ENCODE measurements at places on chromosomes 11 and 22.

DNA sequence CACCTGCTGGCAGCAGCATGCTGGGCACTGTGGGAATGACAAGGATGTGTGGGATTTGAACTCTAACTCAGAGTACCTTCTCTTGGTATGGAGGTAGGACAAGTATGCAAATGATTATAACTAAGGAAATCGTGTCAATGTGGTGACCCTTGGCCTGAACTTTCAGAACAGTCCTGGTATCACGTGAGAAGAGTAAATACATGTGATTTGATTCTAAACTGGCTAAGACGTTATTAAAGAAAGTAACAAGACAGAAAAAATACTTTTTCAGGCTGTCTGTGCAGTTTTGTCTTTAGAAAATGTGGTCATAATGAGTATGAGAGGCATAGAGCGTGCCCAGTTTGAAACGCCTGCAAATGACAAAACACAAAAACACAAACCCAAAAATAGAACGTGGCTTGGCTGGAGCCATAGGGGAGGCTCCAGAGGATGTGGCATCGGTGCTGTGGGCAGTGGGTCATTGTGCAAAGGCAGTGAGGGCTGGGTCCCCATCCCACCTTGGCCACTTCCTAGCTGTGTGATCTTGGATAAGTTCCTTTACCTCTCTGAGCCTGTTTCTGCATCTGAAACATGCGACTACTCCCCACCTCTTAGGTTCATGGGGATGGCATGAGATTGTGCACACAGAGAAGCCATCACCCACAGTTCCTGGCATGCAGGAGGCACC is 18.4 kb upstream of the IL2RB start:
- DNase-seq: no peak

- DNase-seq: no peak
Measured at GRCh38 chr11:48167380-48167779, 49.2 kb upstream of the OR4B1 start.

GRCh38 chr22:49312601-49313000 is 515.1 kb downstream of the BRD1 start:
- DNase-seq: no peak

- no peak for DNase-seq
Measured at GRCh38 chr11:76391811-76392475, 10.8 kb downstream of the GVQW3 start.

DNA sequence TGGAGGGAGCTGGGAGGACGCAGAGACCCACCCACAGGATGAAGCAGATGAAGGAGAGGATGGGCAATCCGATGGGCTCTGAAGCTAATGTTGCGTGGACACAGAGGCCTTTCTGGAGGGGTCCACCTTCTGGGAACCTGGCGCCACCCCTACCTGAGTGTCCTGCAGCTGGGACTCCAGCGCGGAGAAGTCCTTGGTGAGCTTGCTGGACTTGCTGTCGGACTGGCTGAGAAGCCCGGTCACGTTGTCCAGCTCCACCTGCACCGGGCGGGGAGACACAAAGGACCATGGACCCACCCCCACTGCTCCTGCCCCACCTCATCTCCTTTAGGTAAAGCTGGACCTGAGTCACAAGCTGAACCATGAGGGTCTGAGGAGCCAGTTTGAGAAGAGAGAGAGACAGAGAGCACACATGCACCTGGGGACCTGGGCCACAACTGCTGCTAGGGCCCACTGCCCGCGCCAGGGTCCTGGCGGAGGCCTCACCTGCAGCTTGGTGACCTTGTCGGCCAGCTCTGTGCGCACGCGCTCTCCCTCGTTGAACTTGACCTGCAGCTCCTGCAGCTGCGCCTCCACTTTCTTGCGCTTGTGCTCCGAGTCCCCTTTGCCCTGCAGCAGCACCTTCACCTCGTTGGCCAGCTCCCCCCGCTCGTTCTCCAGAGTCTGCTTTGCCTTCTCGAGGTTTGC is 40.8 kb downstream of the APOL1 start:
- no peak for DNase-seq

DNA sequence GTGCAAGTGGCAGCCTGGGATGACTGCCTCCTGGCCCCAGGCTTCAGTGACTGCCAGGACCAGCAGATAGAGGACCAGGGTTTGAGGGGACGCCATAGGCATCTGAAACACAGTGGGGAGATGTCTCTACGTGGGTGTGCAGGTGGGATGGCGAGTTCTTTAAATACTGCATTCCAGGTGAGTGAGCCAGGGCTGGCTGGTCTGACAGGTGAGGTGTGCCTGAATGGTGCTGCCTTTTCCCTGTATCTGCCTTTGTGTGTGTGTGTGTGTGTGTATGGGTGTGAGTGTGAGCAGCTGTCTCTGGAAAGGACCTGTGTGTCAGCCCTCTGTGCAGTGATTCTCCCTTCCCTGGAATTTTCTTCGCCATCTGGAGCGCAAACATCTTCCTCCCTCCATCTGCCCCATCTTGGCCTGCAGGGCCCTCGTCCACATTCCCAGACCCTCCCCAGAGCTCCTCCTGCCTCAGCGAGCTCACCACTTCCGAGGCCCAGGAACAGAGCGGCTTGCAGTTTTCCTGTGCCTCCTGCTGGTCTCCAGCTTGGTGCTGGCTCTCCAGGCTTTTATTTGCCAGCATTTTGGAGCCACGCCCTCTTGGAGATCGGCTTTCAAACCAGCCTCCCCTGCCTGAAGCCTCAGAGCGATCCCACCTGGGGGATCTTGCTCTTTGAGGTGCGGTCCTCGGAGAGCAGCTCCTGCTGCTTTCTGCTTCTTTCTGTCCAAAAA is at the start of gene GPHA2:
Gene GPHA2, minus strand, starts transcription at position 535 of the 723 bp plus-strand sequence. Its CDS starts 433 bp downstream, at position 102.
- DNase-seq: no peak

DNA sequence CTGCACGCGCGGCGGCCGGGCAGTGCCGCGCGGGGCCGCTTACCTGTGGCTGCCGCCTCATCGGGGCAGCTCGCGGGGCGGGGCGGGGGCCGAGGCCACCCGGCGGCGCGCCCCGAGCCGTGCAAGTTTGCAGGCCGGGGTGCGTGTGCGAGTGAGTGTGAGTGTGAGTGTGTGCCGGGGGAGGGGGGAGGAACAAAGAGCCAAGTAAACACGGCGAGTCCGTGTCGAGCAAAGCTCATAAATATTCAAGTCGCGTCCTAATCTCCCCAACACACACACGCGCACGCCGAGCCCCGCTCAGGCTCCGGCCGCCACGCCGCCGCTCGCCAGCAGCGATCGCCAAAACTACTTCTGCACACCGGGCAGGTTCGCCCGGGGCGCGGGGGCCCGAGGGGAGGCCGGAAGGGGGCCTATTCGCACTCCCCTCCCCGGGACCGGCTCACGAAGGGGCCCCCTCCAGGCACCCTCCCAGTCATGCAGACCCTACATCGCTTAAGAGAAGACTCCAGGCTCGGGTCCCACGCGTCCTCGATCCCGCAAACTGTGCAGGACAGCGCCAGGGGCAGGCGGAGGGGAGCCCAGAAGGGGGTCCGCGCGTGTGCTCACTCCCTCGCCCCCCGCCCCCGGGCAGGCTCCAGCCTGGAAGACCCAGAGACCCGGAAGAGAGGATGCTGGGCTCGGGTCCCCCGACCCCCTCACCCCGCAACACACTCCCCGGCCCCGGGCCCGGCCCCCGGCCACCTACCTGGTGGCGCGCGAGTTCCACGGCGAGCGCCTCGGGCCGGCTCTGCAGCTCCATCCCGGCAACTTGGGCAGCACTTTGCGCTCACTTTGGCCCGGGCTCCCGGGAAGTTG is 827 bp downstream of the PHF21B start:
- no peak for DNase-seq

GRCh38 chr11:117188620-117189081 is 10.1 kb downstream of the SIDT2 start:
- no peak for DNase-seq

GRCh38 chr11:57150454-57150917 is 31.3 kb upstream of the LRRC55 start:
- DNase-seq: no peak

GRCh38 chr11:116466801-116467200 is 306.0 kb downstream of the BUD13 start:
- no peak for DNase-seq

GRCh38 chr11:24513479-24514218 is 16.8 kb downstream of the LUZP2 start:
- no peak for DNase-seq

DNA sequence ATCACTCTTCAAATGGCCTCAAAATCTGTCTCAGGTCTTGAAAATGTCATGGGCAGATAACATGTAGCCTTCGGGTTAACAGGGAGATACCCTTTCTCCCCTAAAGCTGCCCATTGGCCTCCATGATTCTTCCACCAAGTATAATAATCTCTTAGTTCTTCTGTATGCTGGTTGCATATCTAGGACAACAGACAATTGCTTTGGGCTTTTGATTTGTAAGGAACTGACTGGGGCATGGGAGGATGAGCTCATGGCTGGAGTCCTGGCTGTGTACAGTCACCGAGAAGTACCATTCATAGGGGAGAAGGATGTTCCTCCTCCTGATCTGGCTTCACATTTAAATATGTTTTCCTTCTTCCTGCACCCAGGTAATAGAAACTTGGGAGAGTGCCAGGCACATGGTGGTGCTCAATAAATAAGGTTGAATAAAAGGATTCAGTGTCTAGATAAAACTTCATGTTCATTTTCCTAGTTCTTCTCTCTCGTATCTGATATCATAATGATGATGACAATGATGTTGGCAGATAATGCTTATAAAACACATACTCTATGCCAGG is 2.8 kb upstream of the AMPD3 start:
- no peak for DNase-seq

DNA sequence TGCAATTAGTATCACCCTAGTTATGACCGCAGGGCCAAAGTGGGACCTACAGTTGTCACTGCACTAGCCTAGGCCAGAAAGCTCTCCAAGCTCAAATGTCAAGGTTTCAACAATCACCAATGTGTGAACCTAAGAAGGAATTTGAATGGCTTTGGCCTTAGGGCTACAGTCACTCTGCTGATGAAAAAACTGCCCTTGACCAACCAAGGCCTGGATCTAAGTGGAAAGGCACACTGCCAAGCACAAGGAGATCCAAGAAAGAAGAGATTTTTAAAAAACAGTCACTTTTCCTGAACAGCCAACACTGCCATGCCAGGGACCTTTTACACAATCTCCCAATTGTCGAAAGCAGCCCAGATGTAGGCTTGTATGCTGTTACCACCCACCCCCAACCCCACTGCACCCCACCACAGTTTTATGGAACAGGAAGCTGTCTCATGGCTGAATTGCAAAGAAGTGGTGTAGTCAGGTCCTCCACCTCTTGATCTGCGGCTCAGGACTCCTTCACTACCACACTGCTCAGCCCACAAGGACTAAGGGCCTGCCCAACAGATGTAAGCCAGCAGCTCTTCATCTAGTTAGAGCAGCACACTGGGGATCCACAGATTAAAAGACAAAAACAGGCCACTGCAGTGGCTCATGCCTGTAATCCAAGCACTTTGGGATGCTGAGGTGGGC is 32.9 kb downstream of the SMCO4 start:
- no peak for DNase-seq

- no peak for DNase-seq
Measured at GRCh38 chr11:114061048-114061680, 1.7 kb downstream of the ZBTB16 start.
